ENCODE measurements at places on chromosomes 2 and 18.

- DNase-seq: no peak
Measured at GRCh38 chr18:33579349-33580215, 1.6 kb downstream of the ASXL3 start.

- DNase-seq: no peak
Measured at GRCh38 chr2:62177392-62178049, 18.4 kb upstream of the B3GNT2 start.

DNA sequence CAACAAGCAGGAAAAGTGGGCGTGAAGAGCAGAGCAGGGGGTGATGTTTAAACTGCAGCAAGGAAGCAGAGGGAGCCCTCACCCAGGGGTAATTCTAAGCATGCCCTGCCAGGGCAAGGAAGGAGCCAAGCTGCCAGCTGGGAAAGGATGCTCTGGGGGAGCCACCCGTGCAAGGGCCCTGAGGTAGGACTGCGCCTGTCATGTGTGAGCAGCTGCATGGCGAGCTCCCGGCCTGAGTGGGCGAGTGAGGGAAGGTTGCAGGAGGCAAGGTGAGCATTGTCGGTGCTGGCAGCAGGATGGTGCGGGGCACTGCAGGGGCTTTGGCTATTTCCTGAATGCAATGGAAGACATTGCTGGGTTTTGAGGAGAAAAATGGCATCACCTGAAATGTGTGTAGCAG is 107.2 kb downstream of the COPS8 start:
- no peak for DNase-seq

GRCh38 chr2:100113990-100114433 is 28.4 kb downstream of the AFF3 start:
- DNase-seq: no peak

DNA sequence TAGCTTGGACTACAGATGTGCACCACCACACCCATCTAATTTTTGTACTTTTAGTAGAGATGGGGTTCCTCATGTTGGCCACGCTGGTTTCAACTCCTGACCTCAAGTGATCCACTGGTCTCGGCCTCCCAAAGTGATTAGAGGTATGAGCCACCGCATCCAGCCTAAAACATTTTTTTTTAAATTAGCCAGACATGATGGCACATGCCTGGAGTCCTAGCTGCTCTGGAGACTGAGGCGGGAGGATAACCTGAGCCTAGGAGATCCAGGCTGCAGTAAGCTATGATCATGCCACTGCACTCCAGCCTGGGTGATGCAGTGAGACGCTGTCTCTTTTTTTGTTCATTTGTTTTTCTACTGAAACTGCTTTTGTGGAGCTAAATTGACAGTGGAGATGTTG is 64.6 kb upstream of the ATG16L1 start:
- no peak for DNase-seq

Data from LoVo (cell line).